GM13977 (cell line): ENCODE measurements at places on chromosomes 16 and 17.

GRCh38 chr17:13212860-13213259, 195.0 kb upstream of the ELAC2 start:
- no peak for DNase-seq

GRCh38 chr16:31149894-31150890, at the start of gene PRSS36:
TSS of gene PRSS36 (minus strand) at chr16:31150066. CDS start at chr16:31150035, 31 bp downstream.
- no peak for DNase-seq

GRCh38 chr17:66945147-66945835, 19.2 kb upstream of the CACNG4 start:
- DNase-seq: no peak

GRCh38 chr16:83744441-83744981, 63.3 kb upstream of the HSBP1 start:
- no peak for DNase-seq

GRCh38 chr17:30920282-30920681, 1.5 kb upstream of the ADAP2 start:
- DNase-seq: no peak

- no peak for DNase-seq
Observed at GRCh38 chr16:9408297-9408878, 316.9 kb downstream of the HAPSTR1 start.
